ENCODE measurements at places on chromosomes 2 and 18.

GRCh38 chr2:144942516-144943256 lies 422.8 kb upstream of the ZEB2 start:
- DNase-seq = no peak

DNA sequence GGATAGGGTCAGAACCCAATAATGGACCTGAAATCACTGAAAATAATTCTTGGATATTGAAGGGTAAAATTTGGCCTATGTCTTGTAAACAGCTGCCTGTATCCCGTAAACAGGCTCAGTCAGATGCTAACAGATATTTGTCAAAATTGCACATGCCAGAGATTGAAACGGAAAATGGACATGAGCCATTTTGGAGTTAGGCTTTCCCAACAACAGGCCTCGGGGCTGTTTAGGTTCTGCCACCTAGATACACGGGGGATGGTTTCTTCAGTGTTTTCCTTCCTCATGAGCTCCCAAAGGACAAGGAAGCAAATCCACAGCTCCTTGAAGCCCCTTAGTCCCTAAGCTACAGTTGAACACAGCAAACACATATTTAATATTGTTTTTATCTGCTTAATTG lies 204.2 kb upstream of the FOSL2 start:
- no peak for DNase-seq

- DNase-seq = no peak
These were observed 2043.3 kb upstream of the PIK3C3 start for GRCh38 chr18:39911716-39912115.

GRCh38 chr2:144937910-144938709 lies 418.2 kb upstream of the ZEB2 start:
- DNase-seq = no peak

GRCh38 chr18:23716516-23716915 lies 27.3 kb downstream of the LAMA3 start:
- DNase-seq = no peak
